ENCODE measurements at places on chromosomes 2 and 18.

DNA sequence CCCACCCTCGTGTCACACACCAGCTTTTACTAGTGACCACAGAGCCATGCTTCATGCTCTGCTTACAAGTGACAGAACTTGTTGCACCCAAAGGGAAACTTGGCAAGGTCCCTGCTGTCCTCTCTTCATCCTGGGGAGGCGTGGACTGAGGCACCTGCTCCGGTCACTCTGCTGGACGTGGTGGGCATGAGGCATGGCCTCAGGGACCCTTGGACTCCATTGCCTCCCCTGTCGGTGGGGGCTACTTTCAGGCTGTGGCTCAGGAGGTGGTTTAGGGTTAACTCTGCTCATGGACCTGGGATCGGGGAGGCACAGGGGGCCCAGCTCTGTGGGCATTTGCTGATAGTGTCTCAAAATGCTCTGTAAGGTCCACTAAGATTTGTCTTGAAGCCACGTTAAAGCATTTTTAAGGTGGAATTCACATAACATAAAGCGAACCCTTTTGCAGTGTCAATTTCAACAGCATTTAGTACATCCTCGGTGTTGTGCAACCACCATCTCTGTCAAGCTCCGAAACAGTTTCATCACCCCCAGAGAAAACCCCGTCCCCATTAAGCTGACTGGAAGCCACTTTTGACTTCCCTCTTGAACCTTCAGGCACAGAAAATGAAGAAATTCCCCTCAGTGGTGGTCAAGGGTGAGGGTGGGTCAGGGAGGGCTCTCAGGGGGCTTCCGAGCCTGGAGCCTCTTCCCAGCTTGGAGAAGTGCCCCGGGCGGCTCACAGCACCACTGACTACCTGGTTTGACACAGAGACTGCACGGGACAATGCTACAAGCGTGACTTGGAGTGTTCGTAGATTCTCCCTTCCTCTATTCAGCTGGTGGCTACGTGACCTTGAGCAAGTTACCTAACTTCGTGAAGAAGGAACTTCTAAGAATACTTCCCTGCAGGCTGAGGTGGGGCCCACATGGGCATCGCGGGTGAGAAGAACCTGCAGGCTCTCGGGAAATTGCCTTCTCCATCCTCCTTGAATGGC lies 100.0 kb upstream of the HDAC4 start:
- no peak for DNase-seq

DNA sequence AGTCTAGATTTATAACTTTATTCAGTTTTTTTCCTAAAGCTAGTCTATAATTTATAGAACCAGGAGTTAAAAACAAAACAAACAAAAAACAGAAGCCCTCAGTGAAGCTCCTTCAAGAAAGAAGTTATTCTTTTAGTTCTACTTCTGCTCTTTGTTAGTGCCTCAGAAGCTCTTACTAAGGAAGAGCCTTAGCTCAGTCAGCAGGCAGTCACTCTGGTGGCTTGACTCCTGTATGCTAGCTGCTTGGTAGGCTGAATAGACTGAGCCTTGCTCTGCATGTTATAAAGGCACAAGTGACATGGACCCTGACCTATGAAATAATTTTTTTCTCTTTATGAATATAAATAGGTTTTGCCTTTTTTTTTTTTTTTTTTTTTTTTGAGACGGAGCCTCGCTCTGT lies 24.8 kb downstream of the NCOA1 start:
- DNase-seq: no peak

GRCh38 chr18:21314724-21315123 lies 72.7 kb downstream of the GREB1L start:
- DNase-seq: no peak

DNA sequence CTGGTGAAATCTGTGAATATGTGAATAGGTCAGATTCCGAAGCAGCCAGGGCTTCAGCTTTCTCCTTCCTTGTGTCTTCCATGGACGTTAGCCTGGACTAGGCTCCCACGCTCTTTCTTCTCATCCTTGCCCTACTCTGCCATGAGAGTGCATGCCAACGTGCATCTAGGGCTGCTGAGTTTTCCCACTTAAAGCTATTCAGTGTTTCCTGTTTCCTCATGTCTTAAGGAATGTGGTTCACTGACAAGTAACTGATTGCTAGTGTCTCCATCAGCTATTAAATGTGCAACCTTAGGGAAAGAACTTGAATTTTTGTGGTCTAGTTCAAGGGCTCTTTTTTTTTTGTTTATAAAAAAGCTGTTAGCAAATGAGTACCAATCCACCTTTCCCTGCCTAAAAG lies 642.3 kb upstream of the LINC00305 start:
- DNase-seq: no peak

- DNase-seq: no peak
Measured at GRCh38 chr2:16162491-16163040, 222.2 kb downstream of the MYCN start.

DNA sequence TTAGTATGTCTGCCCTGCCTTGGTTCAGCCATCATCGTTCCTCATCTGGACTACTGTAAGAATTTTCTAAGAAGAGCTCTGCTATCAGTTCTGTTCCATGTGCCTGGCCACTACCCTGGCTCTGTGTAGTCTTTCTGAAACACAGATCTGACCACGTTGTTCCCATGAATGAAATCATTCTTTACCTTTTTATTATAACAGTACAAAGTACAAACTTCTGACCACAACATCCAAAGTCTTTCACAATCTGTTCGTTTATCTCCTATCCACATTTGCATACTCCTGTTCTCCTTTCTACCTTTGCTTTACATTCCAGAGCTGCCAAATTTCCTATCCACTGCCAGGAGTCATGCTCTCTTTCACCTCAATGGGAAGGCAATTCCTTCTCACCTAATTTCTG lies 284.6 kb upstream of the LRP1B start:
- DNase-seq: no peak

- no peak for DNase-seq
Measured at GRCh38 chr18:10923141-10923540, 226.2 kb downstream of the PIEZO2 start.

GRCh38 chr2:19484736-19485135 lies 126.3 kb upstream of the OSR1 start:
- DNase-seq: no peak

DNA sequence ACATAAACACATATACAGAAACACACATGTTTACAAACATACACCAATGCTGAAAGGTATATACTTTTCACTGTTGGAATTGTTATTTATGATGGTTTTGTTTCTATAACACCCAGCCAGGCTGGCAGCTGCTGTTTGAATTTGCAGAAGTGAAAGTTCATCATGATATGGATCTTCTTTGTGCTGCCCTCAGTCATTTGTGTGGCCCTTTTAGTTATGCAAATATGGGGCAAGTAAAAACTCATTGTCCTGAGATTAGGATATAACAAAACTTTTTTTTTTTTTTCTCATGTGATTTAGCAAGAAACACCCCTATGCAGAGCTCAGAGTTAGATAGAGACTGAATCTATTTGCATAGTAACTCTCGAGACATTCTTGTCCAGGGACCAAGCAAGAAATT lies 714.1 kb downstream of the KCNJ3 start:
- no peak for DNase-seq

DNA sequence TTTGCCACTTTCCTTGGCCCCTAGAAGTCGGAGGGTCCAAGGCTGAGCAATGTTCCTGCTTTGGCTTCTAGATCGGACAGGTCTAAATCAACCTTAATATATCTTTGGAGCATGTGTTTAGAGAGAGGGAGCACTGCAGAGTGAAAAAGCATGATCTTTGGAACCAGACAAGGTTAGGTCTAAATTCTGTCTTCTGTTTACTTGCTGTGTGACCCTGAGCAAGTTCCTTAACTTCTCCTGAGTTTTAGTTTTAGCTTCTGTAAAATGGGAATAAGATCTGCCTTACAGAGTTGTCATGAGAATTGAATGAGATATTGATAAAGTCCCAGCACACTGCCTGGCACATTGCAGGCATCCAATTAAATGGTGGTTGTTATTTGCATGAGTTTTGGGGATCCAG lies 13.9 kb downstream of the TMEM17 start:
- no peak for DNase-seq

GRCh38 chr2:39128919-39129391 lies 8.1 kb upstream of the SOS1 start:
- DNase-seq: no peak

DNA sequence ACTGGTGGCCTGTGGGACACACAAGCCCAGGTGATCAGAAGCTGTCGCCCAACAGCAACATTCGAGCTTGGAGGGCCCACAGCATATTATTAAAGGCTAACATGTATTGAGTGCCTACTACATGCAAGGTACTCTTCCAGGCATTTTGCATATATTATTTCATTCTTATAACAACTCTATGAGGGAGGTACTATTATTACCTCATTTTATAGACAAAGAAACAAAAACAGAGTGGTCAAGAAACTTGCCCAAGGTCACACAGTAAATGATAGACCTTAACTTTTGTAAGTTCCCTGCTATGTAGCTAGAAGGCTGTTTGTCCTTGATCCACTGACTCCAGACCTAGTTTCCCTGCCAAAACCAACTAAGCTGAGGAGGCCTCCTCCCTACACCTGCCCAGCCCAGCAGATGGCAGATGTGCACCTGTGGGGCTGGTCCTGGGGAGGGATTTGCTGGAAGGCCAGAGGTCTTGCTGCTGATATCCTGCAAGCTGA lies 35.7 kb downstream of the KANSL3 start:
- DNase-seq: no peak

GRCh38 chr2:42319265-42319664 lies 41.8 kb downstream of the COX7A2L start:
- no peak for DNase-seq

DNA sequence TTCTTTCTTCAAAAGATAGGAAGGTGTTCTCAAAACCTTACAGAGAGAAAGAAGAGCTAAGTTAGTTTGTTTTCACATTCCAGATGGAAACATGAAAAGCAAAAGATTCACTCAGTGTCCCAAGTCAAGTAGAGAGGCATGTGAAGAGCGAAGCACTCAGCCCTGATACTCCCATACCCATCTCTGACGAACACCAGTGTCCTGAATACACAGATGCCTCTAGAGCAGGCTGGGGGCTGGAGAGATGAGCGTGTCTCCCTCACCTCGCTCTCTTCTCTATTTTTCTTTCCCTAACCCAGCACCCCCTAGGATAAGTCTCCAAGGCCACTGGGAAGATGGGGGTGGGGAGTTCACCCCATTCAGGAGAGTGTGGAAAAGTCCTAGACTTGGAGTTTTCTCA lies 227.8 kb downstream of the TMEM163 start:
- DNase-seq: no peak

GRCh38 chr2:64625299-64626145 lies 28.2 kb downstream of the SERTAD2 start:
- DNase-seq: no peak

DNA sequence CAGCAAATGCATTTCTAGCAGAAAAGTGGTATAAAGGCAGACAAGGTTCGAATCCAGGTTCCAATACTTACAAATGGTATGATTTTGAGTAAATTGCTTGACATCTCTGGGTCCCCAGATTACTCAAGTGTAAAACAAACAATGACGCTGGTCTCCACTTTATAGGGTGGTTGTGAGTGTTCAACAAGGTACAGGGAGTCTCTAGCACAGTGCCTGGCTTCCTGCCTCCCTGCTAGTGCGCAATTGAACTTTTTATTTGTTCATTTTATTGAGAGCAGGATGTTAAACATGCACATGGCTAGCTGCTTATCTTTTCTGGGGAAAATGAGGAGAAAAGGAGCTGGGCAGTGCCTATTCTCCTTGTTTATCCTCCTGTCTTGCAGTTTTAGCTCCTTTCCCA lies 74.9 kb upstream of the MYL1 start:
- DNase-seq: no peak

All from hepatic stellate cell (primary cell).